Brain microvascular endothelial cell (primary cell): ENCODE measurements at places on chromosomes 3 and 15.

DNA sequence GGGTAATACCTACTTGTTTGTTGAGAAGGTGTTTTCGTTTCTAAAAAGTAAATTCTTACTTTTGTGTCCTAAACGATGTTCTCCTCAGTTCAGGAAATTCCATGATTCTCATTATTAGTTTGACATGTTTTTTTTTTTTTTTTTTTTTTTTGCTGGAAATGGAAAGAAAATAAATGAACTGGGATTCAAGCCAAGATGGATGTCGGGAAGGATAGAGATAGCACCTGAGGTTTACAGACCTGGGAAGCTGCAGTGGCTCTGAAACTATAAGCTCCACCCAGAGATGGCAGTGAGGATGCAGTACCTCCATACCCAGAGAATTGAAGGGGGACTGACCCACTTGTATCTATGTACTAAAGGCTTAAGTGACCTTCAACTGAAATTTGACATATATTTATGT lies 334.6 kb upstream of the TGFBR2 start:
- DNase-seq: no peak

DNA sequence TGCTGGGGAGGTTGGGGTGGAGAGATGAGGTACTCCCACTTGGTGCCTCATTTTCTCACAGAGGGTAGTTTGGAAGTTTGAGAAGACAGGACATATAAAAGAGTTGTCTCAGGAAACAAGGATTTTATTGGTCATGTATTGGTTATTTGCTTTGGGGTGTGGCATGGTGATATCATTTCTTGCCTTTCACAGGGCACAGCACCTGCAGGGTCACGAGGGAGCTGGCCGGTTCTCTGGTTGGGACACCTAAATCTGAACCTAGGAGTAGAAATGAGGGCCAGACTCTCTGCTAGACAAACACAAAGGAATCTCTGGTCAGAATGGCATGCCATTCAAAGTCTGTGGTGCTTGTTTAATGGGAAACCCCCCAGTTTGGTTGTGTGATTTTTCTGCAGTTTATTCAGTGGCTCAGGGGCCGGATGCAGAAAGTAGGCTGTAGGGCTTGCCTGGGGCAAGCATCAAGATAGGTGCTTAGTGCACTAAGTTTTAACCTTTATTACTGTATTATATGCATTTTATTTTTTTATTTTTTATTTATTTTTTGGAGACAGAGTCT lies 237.7 kb upstream of the EIF1B start:
- no peak for DNase-seq

DNA sequence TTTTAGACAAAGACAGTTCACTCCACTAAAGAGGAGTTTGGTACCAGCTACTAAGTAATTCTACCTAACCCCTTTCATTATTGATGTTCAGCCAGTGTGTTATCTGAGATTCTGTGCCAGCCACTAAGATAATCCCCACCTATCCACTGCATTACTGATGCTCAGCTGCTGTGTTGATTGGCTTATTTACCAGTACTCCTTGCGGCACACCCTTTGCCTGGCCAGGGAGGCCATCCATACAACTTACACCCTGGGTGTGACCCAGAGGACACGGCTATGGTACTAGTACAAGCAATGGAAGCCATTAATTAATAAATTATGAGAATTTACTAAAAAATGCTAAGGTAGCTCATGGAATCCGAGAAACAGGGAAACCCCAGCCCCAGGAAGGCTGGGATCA lies 290.7 kb upstream of the CTNNB1 start:
- no peak for DNase-seq

GRCh38 chr15:55894399-55894965 lies 98.9 kb downstream of the NEDD4 start:
- DNase-seq: no peak

- DNase-seq: no peak
Observed at GRCh38 chr15:93212578-93212977, 123.6 kb upstream of the RGMA start.

GRCh38 chr15:69225355-69226022 lies 65.1 kb downstream of the GLCE start:
- no peak for DNase-seq

GRCh38 chr3:124277144-124277890 lies 285.4 kb upstream of the ROPN1 start:
- no peak for DNase-seq

- no peak for DNase-seq
Observed at GRCh38 chr3:133459400-133459799, 59.5 kb downstream of the BFSP2 start.

DNA sequence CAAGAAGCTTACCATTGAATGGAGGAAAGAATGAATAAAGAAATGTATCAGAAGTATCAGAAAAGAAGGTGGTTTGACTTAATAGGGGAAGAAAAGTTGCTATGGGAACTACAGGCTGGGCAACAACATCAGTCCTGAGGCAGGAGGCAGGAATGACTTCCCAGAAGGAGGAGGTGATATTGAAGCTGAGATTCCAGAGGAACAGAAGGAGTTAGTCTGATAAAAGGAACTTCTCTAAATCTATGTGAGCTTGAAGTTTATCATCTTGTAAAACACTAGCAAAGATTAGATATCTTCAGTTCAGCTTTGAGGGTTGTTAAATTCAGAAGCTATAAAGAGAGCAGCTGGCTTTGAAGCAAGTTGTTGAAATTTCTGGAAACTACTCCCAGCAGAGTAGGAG lies 213.3 kb upstream of the THRB start:
- DNase-seq: no peak

DNA sequence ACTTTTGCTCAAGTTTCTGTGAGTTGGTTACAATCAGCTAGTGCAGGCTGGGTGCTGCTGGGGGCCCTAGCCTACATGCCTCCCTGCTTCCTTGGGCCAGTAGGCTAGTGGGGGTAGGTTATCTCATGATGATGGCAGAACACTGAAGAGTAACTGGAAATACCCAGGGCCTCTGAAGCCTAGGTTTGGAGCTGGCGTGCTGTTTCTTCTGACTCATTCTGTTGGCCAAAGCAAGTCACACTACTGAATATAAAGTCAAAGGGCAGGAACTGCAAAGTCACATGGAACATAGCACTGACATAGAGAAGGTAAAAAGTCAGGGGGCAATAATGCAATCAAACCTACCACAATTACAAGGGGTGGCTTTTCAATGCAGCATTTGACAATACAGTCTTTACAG lies 34.5 kb downstream of the RASGRP1 start:
- DNase-seq: no peak
